NCI-H748 treated with DMSO at 0.1 percent for 48 hours (cell line): ENCODE measurements at places on chromosomes 13 and 19.
A peak's percentile ranks its signal among the peaks of the same experiment; 100 is the strongest.

- no peak for DNase-seq
Observed at GRCh38 chr13:40434516-40435397, 231.7 kb downstream of the FOXO1 start.

DNA sequence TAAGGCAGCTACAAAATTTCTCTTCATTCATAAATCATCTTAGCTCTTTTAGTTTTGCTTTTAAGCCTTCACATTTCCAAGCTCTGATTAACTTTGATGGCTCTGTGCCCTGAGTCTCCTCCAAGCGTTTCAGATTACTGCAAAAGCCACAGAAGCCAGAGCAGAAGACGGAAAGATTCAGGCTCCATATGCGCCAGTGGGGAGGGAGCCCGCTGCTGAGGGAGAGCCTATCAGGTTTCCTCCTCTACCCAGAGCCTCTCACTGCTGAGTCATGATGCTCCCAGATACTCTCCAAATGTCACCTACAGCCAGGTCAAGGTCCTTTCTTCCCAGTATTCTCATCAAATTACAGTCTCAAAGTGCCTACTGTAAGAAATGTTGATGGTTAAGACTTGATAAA, 193.6 kb downstream of the RAP2A start:
- DNase-seq = no peak

GRCh38 chr13:112777637-112778406, 88.0 kb downstream of the ATP11A start:
- DNase-seq = no peak

- no peak for DNase-seq
Observed at GRCh38 chr13:43877326-43877725, 2.2 kb downstream of the CCDC122 start.

DNA sequence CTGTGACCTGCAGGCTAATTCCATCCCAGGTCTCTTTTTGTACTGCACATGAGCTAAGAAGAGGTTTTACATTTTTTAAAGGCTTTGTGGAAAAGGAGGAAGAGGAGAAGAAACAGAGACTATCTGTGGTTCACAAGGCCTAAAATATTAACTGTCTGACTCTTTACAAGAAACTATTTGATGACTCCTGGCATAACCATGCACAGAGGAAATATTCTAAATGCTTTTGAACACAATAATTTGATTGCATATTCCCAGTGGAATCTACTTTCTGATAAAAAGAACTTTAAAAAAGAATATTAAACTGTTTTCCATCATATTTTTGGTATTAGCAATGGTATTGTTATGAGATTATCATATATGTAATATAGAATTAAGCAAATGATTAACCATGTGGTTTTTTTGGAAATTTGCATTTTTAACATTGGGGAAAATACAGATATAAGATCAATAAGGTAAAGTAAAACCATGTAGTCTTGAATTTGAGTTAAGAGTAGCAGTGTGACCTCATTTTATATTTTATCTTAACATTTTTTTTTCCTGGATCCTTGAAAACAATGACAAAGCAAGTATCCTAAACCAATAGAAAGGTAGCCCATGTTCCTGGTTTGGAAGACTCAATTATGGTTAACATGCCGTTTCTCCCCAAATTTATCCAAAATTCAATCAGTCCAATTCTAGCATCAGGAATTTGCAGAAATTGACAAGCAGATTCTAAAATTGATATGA, 251.0 kb downstream of the UQCRFS1 start:
- DNase-seq = no peak

- DNase-seq = no peak
Observed at GRCh38 chr19:5809053-5809452, 4.2 kb downstream of the NRTN start.

- DNase-seq = no peak
Observed at GRCh38 chr19:33294058-33294798, 8.1 kb downstream of the CEBPA start.

- DNase-seq = no peak
Observed at GRCh38 chr13:50437252-50437651, 406.2 kb downstream of the DLEU7 start.

DNA sequence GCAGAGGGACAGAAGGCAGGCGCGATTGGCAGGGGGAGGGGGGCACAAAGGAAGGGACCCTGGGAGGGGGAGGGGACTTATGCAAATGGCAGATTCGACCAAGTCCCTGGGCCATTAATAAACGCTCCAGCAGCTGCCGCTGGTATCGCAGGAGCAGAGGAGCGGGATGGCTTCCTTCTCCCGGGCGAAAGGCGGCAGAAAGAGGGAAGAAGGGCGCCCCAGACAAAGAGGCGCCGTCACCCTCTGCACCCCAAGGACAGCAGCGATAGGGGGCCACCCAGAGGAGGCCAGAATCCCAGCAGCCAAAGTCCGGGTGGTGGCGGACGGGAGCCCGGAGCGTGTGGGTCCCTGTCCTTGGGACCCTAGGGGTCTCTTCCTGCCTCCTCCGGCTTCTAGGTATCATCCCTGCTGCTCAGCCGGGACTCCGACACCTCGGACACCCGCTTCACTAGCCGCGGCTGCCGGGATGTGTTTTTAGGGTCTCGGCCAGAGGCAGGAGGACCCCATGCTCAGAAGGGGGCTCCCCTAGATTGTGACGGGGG, 1.9 kb downstream of the PTPRS start:
- no peak for DNase-seq

GRCh38 chr19:8517551-8518442, 3.8 kb upstream of the ZNF414 start:
- no peak for DNase-seq

- DNase-seq = no peak
Observed at GRCh38 chr19:47901370-47901769, 15.3 kb upstream of the SULT2A1 start.

GRCh38 chr13:99258210-99258860, at the start of gene GPR18:
Gene GPR18 (minus strand): TSS chr13:99258379. CDS start chr13:99255872, 2,507 bp downstream.
- DNase-seq = no peak

DNA sequence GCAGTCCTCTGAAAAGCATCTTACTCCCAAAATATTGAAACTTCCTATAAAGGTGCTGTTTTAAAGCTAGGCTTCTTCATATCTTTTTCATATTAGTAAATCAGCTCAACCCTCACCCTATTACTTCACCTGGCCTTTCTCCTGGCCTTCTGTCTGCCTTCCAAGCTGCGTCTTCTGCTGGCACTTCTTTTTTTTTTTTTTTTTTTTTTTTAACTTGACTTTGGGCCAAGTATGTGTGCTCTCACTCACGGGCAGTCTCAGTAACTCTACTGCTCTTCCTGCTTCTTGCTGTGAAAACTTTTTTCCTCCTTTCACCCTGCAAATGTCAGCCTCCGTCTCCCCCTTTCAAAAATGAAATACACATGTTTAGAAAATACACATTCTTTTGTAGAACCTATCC, 41.2 kb upstream of the KCTD4 start:
- no peak for DNase-seq

GRCh38 chr19:17553256-17553655, 2.2 kb upstream of the COLGALT1 start:
- no peak for DNase-seq

- peak; percentile 53 for DNase-seq
Observed at GRCh38 chr19:55253842-55254624, 4.8 kb downstream of the PPP6R1 start.

DNA sequence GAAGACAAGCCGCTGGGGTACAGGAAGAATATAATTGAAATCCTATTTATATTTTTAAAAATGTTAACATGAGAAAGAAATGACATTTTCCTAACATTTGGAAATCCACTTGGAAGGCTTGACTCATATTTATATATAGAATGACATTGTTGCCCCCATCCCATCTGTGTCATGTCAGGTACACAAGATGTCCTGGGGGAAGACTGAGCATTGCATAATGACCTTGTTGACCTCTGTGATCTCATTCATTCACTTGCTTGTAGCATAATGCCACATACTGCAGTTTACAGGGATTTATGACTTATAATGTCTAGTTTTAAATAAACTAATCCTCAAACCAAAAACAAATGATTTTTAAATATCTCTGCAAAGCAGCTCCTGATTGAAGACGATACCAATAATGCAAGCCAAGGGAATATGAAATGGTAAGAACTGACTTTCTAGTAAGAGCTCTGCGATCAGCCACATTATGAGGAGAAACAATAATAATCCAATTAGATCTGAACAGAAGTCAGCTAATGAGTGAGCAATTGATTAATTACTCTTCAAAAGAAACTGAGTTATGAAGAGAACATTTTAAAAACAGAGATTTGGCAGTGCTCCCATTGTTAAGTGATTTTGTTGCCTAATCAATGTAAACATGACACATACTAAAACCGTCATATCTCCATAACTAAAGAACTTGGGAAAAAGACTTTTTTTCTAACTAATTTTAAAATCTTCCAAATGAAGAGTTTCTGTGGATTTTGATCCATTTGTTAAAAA, 21.2 kb upstream of the VWA8 start:
- no peak for DNase-seq

DNA sequence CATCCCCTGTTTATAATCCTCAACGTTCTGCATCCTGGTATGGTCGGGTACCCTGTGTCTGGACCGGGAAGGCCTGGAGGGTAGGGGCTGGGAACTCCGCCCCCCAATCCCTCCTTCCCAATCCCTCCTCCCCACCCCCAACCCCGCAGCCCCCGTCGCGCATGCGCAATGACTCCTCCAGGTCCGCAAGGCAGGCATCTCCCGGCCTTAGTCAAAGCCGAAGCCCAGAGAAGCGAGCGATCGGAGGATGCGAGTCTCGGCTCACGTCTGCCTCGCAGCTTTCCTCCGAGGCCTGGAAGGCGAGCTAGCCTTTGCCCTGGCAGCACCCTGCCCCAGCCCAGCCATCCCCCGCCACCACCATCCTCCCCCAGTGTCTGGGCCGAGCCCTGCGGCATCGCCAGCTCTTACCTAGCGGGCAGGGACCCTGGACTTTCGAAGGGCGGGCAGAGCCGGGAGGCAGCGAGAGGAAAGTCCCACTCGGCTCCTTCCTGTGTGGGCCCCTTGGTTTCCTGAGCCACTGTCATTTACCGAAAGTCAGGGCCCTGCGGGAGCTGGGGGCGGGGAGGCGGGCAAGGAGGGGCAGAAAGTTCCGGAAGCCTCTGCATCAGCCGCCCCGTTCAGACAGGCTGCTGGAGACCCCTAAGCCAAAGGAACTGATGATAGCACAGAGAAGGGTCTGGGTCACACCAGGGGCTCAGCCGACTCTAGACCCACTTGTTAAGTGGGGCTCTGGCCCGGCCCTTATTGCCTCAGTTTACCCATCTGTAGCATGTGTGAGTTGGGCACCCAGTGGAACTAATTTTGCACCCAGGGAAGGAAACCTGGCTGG, at the start of gene JAK3:
TSS of gene JAK3 (minus strand) at position 445 of the 829 bp plus-strand sequence. CDS start 3,565 bp downstream, outside the sequence.
- no peak for DNase-seq

GRCh38 chr19:2235381-2236063, 607 bp downstream of the PLEKHJ1 start:
- DNase-seq = peak; percentile 27

- DNase-seq = no peak
Observed at GRCh38 chr13:20349564-20350381, 117.7 kb upstream of the GJB6 start.

- DNase-seq = no peak
Observed at GRCh38 chr13:71249011-71249410, 618.0 kb downstream of the DACH1 start.

DNA sequence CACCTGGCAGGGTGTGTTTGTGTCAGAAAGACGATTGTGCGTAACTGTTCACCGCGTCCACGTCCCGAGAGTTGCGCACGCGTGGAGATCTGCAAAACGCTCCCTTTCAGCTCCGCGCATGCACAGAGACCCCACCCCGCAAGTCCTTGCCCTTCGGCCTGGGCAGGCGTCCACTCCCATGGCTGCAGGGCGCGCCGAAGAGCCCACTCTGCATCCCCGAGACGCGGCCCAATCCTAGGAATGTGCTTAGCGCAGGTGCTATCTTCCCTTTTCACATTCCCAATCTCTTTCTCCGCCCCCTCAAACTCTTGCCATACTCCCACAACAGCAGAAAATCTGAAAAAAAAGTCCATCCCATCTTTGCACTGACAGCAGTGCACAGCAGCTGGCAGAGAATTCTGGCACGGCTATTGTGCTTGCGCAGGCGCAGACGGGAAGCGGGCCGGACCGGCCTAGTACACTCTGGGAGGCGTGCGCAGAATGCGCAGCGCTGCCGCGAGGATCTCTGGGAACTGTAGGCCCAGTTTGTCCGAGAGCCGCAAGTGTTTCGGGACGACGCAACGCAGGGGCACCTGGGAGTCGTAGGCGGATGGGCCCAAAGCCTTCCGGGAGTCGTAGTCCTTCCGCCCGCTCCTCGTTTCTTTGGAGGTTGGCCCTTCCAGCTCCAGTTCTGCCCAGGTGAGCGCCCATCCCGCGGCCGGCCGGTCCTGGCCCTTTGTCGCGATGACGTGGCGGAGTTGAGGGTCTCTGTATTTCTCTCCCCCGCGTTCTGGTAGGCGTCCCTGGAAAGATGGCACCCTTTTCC, 23.1 kb downstream of the ZNF175 start:
- peak; percentile 96 for DNase-seq

DNA sequence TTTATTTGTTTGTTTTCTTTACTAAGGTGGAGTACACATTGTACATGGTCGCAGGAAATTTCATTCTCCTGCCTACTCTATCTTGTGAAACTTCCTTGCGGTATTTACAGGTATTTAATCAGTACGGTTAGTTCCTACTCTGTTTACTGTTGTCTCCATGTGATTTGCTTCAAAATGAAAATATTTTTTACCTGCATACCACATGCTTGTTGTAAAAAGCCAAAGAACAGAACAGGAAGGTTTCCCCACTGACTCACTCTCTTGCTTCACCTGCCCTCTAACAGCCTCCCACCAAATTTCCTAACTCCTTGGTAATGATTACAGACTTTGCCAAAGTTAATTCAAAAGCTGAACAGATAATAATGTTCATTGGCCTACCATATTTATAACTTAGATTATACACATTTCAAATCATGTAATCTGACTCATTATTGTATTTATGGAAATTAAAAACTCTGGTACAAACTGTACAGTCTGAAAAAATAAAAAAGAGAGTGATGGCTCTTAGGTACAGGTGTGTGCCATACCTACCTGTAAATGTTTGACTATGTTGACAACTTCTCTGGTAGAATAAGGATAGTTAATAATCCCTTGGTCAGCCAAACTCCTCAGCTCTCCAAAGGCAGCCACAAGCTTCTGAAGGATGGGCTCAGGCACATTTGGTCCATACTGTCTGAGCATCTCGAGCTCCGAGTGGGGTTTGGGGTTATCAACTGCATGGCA, 239.9 kb downstream of the VWA8 start:
- no peak for DNase-seq

DNA sequence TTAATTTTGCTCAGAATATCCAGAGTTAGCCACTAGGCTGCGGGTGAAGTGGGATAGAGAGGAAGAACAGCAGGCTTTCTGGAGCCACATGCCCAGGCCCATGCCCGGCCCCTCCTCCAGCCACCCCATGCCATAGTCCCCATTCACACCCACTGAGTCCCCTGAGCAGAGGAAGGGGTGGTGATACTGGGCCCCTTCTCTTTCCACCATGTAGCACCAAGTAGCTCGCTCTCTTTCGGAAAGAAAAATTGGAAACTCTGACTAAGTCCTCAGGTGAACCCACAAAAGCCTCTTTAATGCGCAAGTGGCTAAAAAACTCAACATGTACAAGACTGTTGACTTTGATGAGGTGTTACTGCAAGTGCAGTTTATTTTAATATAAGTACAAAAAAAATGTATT, 76.7 kb upstream of the GPR183 start:
- DNase-seq = no peak
